A549 treated with dexamethasone at 1 μM for 4 hours (cell line): ENCODE measurements at places on chromosomes 4 and X. TPM values are rescaled to one million over a fixed set of nuclear protein-coding genes. Genes with fewer than 3 reads are reported as not detected.

The GATA1 gene
- not detected in 5 replicates for total RNA-seq

The GPRASP1 gene
- 0.24 to 0.35 TPM (median 0.26 TPM) in 5 replicates for total RNA-seq

The MAB21L2 gene
- not detected in 5 replicates for total RNA-seq

The MAGEA8 gene
- total RNA-seq = not detected in 5 replicates

The CLNK gene
- not detected in 5 replicates for total RNA-seq

The MMRN1 gene
- not detected in 5 replicates for total RNA-seq

The VCX3B gene
- total RNA-seq = not detected in 5 replicates

The NPY5R gene
- total RNA-seq = not detected in 5 replicates

The PARM1 gene
- total RNA-seq = 0.50 to 0.76 TPM (median 0.56 TPM) in 5 replicates

The F11 gene
- total RNA-seq = not detected in 5 replicates

The ESX1 gene
- total RNA-seq = 0.06 to 0.19 TPM (median 0.07 TPM) in 4 of 5 replicates, not detected in the other

The CCDC160 gene
- total RNA-seq = 0.07 TPM in 2 of 5 replicates, not detected in the others

The TLR2 gene
- total RNA-seq = 0.46 to 0.99 TPM (median 0.85 TPM) in 5 replicates

The GNRHR gene
- total RNA-seq = not detected in 5 replicates

The CNGA1 gene
- total RNA-seq = 0.02 TPM in 1 of 5 replicates, not detected in the others

The GUCY1A1 gene
- not detected in 5 replicates for total RNA-seq

The C1QTNF7 gene
- not detected in 5 replicates for total RNA-seq

The SMARCAD1 gene
- total RNA-seq = 10.3 to 14.6 TPM (median 13.4 TPM) in 5 replicates

The SAGE1 gene
- 0.02 to 0.14 TPM (median 0.05 TPM) in 4 of 5 replicates, not detected in the other for total RNA-seq

The HPGDS gene
- total RNA-seq = not detected in 5 replicates

The PAGE2B gene
- total RNA-seq = not detected in 5 replicates

The YY2 gene
- total RNA-seq = 1.8 to 2.5 TPM (median 2.1 TPM) in 5 replicates

The RPL36A gene
- 2,394 to 3,664 TPM (median 2,504 TPM) in 5 replicates for total RNA-seq

The SPON2 gene
- total RNA-seq = 0.26 to 0.41 TPM (median 0.39 TPM) in 5 replicates

The AKAP14 gene
- total RNA-seq = not detected in 5 replicates

The NHSL2 gene
- 0.25 to 0.53 TPM (median 0.32 TPM) in 5 replicates for total RNA-seq

The SULT1E1 gene
- not detected in 5 replicates for total RNA-seq

The DCAF12L1 gene
- total RNA-seq = not detected in 5 replicates

The PCDH10 gene
- 0.12 to 0.21 TPM (median 0.14 TPM) in 5 replicates for total RNA-seq

The FGF13 gene
- 0.05 to 0.06 TPM in 2 of 5 replicates, not detected in the others for total RNA-seq

The CLDN34 gene
- not detected in 5 replicates for total RNA-seq

The AGA gene
- 20.2 to 27.0 TPM (median 21.8 TPM) in 5 replicates for total RNA-seq

The LRCH2 gene
- 0.02 to 0.05 TPM (median 0.02 TPM) in 4 of 5 replicates, not detected in the other for total RNA-seq

The PAGE2 gene
- not detected in 5 replicates for total RNA-seq

The TRIM60 gene
- not detected in 5 replicates for total RNA-seq

The USP27X gene
- total RNA-seq = 3.5 to 5.0 TPM (median 3.9 TPM) in 5 replicates

The GCNA gene
- 1.4 to 2.4 TPM (median 1.9 TPM) in 5 replicates for total RNA-seq

The SLITRK4 gene
- 0.01 TPM in 1 of 5 replicates, not detected in the others for total RNA-seq

The NKX6-1 gene
- total RNA-seq = 0.17 to 0.62 TPM (median 0.46 TPM) in 5 replicates

The TEX11 gene
- not detected in 5 replicates for total RNA-seq

The MAGED2 gene
- 70.7 to 84.9 TPM (median 79.1 TPM) in 5 replicates for total RNA-seq

The GUCY1B1 gene
- total RNA-seq = 0.18 to 0.31 TPM (median 0.23 TPM) in 5 replicates

The MAGEE2 gene
- not detected in 5 replicates for total RNA-seq

The FRAS1 gene
- 2.1 to 3.8 TPM (median 3.2 TPM) in 5 replicates for total RNA-seq

The ADAM29 gene
- not detected in 5 replicates for total RNA-seq

The PPP2R2C gene
- total RNA-seq = 26.5 to 43.3 TPM (median 41.1 TPM) in 5 replicates

The GIMD1 gene
- not detected in 5 replicates for total RNA-seq

The CYTL1 gene
- total RNA-seq = not detected in 5 replicates
